ENCODE measurements at places on chromosomes 1 and 21. TPM values are rescaled to one million over a fixed set of nuclear protein-coding genes. Genes with fewer than 3 reads are reported as not detected.

The ASCL5 gene
- not detected for total RNA-seq

The NUAK2 gene
- 2.9 TPM for total RNA-seq

The DNAJC6 gene
- total RNA-seq, result 14.5 TPM

The TMPRSS3 gene
- not detected for total RNA-seq

The FLG2 gene
- total RNA-seq, result not detected

The ZFYVE9 gene
- total RNA-seq, result 16.8 TPM

The BGLAP gene
- not detected for total RNA-seq

The DNAJC28 gene
- total RNA-seq, result 0.97 TPM

The CFAP45 gene
- 0.13 TPM for total RNA-seq

The CYP2J2 gene
- total RNA-seq, result 0.16 TPM

The KLHDC7A gene
- total RNA-seq, result not detected

The GPR37L1 gene
- total RNA-seq, result not detected

The FYB2 gene
- not detected for total RNA-seq

The F3 gene
- 3.5 TPM for total RNA-seq

The LMX1A gene
- not detected for total RNA-seq

The TMEM81 gene
- total RNA-seq, result 2.3 TPM
